ENCODE measurements at places on chromosomes 6 and 20.

DNA sequence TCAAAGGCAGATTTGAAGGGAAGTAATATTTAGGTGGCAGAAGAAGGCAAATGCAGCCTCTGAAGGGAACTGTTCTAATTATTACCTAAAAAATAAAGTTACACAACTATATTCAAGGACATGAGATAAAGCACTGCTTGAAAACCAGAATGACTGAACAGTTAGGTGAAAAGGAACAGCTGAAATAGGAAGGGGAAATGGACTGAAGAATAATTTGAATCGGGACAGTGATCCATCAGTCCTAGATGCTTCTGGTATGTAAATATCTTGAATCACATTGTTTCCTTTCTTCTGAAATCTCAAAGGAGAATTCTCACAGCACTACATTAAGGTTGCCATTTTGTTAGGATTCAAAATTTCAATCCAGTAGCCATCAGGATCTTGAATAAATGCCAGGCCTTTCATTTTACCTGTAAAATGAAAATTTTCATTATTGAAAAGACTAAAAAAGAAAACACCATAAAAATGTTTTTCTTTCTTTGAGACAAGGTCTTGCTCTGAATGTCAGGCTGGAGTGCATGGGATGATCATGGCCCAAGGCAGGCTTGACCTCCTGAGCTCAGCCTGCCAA lies 25.9 kb downstream of the GLO1 start:
- DNase-seq, result no peak

- DNase-seq, result no peak
These were observed 2.5 kb downstream of the FYN start for GRCh38 chr6:111870742-111871064.

GRCh38 chr6:52109171-52109571 lies 21.8 kb upstream of the PKHD1 start:
- no peak for DNase-seq

- no peak for DNase-seq
These were observed 2.7 kb downstream of the CALHM5 start for GRCh38 chr6:116514111-116514510.

DNA sequence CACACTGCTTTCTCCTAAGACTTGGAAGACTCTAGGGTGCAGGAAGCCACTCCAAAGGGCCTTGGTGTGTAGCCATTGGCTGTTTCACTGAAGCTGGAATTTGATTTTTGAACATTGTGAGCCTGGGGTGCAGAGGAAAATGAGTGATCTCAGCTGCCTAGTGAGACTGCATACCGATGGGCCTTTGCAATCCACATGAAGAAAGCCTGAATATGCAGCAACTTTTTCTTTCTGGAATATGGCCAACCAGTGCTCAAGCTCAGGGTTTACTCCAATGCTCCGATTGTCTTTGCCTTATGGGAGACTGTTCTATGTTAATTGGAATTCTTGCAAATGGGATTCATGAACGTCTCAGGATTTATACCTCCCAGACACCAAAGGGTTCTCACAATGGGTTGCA lies 242.6 kb downstream of the DOK5 start:
- DNase-seq, result no peak

DNA sequence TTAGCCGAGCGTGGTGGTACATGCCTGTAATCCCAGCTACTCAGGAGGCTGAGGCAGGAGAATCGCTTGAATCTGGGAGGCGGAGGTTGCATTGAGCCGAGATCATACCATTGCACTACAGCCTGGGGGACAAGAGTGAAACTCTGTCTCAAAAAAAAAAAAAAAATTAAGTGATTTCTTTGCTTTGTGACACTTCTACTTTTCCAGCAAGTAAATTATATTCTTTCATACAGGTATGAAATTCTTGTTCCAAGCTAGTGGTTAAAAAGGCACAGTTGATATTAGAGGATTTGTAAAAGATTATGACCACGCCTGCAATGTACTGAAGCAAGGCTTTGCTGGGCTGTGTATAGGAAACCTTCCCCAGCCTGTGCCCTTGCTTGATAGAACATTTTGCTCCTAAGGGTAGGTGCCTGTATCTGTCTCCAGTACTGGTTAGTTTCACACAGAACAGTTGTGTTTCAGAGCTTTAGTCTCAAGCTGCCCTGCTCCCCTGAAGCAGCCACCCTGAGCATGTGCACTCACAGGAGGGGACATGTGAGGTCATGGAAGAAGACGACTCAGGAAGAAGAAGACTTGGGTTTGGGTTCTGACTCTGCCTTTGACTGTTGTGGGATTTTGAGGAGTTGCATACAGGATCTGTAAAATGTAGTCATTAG lies 10.2 kb downstream of the PTPN1 start:
- no peak for DNase-seq

- no peak for DNase-seq
These were observed 1361.8 kb upstream of the CITED2 start for GRCh38 chr6:140736231-140736630.

DNA sequence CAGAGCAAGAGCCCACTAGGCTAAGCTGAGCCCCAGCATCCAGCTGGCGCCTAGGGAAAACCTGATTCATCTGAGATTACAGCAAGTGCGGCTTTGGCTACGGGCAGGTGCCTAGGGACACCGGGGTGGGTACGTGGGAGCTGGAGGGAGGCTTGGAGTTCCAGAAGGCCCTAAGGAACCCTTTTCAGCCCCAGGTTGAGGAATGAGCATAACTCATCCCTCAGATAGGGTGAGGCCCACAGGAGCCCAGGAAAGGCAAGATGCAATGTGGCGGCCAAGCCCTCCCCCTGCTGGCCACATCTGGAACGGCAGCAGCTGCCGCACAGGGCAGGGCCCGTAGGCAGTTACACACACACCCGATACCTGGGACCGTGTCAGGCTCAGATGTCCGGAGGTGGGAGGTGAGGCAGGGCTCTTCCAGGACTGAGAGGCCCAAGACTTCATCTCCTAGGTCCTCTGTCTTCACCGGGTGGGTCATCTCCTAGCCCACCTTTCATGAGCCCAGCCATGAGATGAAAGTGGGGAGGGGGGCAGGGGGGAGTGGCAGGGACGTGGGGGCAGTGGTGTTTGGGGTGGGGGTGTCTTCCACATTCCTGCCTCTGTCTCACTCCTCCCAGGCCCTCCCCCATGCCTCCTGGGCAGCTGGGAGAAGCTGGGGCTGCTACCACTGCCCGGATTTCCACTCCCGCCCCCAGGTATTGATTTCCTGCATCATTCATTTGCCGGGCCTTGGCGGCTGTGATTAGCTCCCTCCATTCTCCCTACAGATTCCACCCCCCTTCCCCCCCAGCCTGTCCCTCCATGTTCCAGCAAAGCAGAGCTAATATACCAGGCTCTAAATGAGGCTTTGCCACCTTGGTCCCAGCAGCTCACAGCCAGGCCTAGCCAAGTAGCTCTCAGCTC lies 5.5 kb downstream of the MDGA1 start:
- DNase-seq, result no peak

DNA sequence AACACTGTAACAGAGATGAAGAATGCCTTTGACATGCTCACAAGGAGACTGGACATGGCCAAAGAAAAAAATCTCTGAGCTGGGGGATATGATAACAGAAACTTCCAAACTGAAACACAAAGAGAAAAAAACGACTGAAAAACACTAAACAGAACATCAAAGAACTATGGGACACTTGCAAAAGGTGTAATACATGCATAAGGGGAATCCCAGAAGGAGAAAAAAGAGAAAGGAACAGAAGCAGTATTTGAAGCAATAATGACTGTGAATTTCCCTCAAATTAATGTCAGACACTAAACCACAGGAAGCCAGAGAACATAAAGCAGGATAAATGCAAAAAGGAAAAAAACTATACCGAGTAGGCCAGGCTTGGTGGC lies 117.4 kb upstream of the ARID1B start:
- DNase-seq, result no peak

GRCh38 chr20:44253528-44253927 lies 6.4 kb downstream of the GDAP1L1 start:
- DNase-seq, result no peak

DNA sequence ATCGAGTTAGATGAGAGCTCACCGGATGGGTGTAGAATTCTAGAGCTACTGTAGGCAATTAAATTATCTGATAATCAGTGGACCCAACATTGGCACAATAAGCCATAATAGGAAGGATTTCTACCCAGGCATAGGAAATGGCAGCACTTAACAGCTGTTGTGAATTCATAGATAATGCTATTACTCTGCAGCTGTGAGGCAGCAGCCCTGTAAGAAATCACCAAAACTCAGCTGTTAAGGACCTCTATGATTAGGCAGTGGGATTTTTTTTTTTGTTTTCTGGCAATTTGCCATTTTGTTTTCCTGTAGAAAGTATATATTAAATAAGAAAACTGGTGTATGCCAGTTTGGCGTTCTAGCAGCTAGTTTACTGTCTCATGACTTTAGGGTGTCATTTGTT lies 609.1 kb upstream of the SLC35B3 start:
- no peak for DNase-seq

DNA sequence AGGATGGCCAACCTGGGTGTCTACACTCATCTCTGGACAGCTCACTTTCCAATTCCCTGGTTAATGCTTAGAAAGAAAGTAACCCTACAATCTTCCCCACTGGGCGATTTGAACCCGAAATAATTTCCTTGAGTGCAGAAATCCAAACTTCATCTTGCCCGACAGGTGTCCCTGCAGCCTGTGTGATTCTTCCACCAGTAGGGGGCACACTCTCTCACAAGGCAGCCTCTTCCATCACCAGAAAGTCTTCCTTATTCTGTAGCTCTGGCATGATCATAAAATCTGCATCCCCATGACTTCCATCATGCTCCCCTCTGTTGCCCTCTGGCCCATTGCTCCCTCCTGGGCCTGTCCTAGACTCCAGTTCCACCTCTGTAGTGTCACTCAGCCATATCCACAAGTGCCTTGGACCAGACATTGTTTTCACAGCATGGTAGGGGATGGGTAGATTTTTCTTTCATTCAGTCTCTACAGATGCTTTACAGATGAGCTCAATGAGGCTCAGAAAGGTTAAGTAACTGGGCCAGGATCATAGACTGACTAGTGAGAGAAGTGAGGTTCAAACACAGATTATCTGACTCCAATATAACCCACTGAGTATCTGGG lies 170.4 kb upstream of the SPTLC3 start:
- no peak for DNase-seq

- no peak for DNase-seq
These were observed 135.9 kb upstream of the FUT9 start for GRCh38 chr6:95879856-95880255.

- no peak for DNase-seq
These were observed 8.7 kb upstream of the RBM38 start for GRCh38 chr20:57382516-57382915.

GRCh38 chr6:14707971-14708465 lies 537.9 kb upstream of the JARID2 start:
- no peak for DNase-seq

DNA sequence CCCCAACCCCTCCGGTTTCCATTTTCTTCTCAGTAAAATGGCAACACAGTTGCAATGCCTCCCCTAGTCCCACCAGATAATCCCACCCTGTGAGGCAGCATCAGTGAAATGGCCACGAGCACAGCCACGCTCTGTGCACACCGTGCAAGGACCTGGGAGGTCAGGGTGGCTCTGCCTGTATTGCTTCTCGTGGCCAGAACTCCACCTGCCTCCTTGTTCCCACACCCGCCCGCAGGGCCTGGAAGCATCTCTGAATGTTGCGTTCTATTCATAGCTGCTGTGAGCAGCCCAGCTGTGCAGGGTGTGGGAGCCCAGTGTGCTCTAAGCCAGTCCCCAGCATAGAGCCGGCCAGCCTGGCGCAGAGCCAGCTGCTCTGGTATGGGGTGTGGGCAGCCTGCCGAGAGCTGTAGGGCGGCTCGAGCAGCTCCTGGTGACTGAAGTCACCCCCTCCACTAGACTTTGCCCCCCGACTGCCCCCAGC lies 161.1 kb downstream of the DLL1 start:
- no peak for DNase-seq

- DNase-seq, result no peak
These were observed 88.1 kb downstream of the YTHDF1 start for GRCh38 chr20:63127700-63128364.

DNA sequence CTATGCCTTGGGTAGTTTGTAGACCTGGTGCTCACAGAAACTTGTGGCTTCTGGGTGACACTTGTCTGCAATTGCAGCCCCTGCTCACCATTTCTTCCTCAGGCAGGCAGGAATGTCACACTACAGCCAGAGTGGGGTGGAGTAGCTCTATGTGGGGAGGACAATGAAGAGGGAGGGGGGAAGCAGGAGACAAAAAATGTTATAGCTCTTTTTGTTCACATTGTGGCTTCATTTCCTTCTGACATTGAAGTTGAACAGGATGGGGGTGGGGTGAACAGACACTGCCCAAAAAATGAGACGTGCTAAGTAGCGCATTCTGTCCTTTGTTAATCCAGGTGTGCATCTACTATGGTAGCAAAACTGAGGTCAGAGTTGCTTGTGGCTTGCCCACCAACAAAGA lies at the start of gene THEMIS:
TSS of gene THEMIS (minus strand) at position 124 of the 400 bp plus-strand sequence. CDS start 126 bp downstream, outside the sequence.
- DNase-seq, result no peak

DNA sequence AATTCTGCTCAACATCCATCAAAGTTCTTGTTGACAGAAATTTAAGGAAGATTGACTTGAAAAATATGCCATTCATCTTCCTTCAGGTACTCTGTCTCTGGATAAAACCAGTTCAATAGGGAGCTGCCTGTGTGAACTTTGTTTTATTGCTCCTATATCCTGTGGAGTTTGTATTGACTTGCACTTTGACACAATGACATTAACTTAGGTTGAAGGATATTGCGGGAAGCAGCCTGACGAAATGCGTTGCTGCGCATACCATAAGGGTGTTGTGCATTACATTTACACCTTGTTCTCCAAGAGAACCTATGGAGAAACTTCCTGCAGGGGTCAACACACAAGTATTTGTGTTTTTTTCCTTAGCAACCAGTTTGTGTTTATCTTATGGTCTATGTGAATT lies 185.4 kb upstream of the GRIK2 start:
- no peak for DNase-seq

DNA sequence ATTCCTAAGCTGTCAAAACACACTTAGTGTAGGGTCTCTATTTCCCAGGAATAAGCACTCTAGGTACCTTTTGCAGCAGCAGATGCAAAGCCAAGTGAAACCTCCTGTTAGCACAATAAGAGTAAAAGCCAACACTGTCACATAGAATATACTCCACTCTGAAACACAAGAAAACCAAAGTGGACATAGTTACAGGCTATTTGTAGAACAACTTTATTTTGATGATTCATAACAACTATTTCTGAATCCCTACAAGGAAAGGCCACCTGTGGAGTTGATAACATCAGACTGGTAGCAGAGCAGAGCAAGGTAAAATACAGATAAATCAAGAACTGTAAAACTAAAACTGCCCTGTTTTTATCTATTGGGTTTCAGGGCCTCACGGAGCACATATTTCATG lies 59.7 kb downstream of the ALDH5A1 start:
- DNase-seq, result no peak

DNA sequence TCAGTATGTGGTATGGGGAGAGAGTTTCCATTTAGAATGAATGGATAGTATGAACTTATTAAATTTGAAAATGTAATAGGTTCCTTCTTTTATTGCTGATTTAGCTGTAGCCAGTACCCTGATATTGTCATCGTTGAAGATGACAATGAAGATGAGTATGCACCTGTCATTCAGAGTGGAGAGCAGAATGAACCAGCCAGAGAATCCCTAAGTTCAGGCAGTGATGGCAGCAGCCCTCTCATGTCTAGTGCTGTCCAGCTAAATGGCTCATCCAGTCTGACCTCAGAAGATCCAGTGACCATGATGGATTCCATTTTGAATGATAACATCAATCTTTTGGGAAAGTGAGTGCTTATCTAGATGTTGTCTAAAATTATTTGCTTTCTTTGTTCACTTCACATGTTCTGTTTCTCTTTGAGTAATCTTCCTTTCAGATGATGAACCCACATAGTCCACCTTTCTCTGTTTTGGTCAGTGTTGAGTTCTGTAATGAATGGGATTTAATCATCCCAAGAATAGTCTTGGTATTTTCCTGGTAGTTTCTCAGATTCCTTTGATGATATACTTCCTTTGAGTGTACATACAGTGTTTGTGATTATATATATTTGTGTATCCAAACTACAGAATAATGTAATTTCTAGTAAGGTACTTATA lies 23.3 kb downstream of the HSF2 start:
- DNase-seq, result no peak

Measured in non-pigmented ciliary epithelial cell (primary cell).